ENCODE measurements at places on chromosomes 1 and 21.
A peak's percentile ranks its signal among the peaks of the same experiment; 100 is the strongest.

DNA sequence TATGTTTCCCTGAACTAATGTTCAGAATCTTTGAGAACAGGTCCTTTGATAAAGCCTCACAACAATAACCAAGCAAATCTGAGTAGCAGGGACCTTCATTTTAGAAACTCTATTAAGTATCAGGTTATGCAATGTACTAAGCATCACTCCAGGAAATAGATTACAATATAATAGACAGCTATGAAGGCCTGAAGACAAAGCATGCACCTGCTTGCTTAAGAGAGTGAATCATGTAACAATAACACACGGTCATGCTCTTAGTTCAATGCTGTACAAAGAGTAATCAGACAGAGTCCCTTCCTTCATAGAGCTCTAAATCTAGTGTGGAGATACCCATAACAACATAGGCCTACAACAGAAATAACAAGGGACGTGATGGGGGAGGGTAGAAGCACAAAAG lies 8.1 kb upstream of the CMPK1 start:
- no peak for DNase-seq

DNA sequence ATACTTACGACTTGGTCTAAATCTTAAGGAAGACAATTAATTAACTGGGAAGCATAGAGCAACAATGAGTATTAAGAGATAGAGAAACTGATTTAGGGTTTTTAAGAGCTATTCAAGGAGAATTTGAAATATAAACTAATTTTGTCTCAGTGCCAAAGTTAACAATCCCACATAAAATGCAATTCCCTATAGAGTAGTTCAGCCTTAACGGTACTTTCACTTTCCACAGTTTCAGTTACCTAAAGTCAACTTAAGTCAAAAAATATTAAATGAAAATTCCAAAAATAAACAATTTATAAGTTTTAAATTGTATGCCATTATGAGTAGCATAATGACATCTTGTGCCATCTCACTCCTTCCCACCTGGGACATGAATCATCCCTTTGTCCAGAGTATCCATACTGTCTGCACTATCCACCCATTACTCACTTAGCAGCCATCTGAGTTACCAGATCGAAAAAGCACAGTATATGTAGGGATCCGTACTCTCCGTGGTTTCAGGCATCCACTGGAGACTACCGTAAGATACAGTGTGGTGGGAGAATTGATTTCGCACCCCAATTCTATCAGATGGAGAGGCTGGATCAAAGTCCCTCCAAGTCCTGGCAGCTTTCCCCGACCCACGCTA lies 4.8 kb upstream of the SARS1 start:
- peak; percentile 39 for DNase-seq

DNA sequence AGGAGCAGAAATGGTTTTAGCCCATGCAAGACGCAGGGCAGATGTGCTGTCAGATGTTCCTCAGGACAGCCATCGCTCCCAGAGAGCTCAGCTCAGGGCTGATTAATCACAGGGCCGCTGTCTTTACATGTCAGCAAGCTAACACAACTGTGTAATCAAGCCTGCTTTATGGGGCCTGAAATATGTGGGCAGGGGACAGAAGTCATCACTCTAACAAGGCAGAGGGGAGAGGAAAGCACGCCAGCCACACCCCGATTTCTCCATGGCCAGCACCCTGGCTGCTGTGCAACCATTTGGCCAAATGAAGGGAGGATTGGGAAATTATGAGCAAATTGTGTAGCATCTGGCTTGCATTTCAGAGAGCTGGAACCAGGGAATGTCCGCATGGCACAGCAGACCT lies 368.8 kb downstream of the NPHP4 start:
- DNase-seq: no peak

DNA sequence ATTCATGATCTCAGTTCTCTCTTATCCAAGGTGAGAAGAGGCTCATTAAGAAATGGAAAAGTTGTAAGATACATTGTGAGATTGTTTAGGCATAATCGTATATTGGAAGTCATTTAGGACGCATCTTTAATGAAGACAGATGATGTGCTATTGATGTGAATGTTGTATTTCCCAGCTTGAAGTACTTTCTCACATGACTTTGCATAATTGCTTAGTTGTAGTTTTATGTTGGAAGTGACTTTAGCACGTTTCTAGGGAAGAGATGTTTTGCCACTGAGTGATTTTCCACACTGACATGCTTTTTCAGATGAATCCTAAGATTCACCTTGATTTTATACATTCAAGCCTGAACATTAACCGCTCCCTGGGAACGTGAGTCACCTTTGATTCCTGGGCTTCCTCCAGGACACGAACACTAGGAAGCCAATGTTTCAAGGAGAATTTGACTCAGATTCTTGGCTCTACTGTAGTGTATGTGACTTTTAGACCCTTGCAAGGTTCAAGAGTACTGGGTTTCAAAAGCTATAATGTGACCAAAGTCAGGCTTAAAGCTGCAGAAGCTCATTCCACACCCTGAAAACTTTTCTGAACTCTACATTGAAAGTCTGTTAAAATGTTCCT lies 27.9 kb downstream of the ANGEL2 start:
- peak; percentile 41 for DNase-seq

- peak; percentile 49 for DNase-seq
Measured at GRCh38 chr1:87045761-87046304, 131.4 kb downstream of the HS2ST1 start.

- peak; percentile 26 for DNase-seq
Measured at GRCh38 chr1:9494936-9495758, 44.1 kb upstream of the SLC25A33 start.

GRCh38 chr21:27315373-27315772 lies 348.5 kb upstream of the ADAMTS5 start:
- DNase-seq: no peak

- DNase-seq: no peak
Measured at GRCh38 chr1:198620951-198621824, 17.7 kb upstream of the PTPRC start.

GRCh38 chr21:35476621-35477395 lies 427.7 kb upstream of the RUNX1 start:
- peak; percentile 82 for DNase-seq

- peak; percentile 37 for DNase-seq
Measured at GRCh38 chr1:89719502-89720306, 86.8 kb downstream of the LRRC8C start.

DNA sequence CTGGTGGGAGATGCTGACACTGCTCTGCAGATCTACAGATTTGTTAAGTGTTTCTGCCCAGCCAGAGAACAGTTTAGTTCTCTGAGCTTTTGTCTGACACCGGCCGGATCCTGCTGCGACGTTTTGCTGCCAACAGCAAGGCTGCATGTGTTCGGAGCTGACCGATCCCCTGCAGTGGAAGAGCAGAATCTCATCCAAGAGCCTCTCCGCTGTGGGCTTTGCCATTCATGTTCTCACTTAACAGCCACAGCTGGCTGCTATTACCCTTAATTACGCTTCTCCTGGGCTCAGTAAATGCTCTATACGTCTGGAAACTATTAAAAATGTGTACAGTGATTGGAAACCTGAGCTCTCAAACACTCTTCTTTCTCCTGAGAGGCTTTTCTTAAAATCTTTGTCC lies 105.3 kb downstream of the BCAR3 start:
- DNase-seq: peak; percentile 72

DNA sequence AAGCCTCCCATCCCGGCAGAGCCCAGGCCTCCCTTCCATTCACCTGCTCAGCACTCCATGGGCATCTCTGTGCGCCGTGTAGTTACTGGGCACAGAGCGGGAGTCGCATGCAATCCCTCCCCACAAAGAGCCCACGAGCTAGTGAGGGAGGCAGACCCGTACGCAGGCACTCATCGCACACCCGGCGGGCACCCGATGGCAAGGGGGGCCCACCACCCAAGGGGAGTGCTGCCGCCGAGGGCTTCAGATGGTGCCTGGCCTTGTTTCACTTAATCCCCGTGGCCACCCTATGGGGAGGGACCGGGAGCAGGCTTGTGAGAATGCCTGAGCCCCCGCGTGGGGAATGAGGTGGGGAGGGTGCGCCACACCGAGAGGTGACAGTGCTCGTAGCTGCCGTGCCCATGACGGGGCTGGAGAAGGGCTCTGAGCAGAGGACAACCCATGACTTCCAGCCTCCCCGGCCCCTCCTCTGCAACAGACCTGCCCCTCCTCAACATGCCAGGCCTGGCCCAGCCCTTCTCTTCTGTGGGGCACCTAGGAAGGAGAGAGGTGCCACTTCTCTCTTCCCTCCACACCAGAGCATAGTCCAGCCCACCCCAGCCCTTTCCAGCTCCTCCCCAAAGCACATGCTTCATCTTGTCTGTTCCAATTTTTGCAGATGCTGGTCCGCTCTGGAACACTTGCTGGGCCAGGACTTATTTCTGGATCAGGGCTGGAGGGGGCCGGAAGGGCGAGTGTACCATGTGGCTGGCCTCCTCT lies 30.2 kb upstream of the SELENON start:
- no peak for DNase-seq

- DNase-seq: no peak
Measured at GRCh38 chr1:115725600-115725999, 42.9 kb downstream of the CASQ2 start.

DNA sequence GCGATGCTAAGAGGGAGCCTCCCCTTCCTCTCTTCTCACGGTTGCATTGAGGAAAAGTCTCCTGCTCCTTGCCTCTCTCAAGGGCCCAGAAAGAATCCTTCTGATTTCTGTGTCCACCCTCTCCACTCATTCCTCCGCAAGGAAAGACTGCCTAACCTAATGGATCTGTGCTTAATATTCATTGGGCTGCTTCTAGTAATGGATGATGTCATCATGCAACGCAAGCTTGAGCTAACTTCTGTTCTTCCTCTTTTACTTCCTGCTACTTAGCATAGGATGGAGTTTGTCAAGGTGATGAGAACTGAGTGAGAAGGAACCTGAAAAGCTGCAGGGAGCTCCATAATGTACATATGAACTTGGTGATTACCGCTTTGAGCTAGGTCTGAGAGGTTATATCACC lies 35.2 kb upstream of the HMGB4 start:
- DNase-seq: no peak

DNA sequence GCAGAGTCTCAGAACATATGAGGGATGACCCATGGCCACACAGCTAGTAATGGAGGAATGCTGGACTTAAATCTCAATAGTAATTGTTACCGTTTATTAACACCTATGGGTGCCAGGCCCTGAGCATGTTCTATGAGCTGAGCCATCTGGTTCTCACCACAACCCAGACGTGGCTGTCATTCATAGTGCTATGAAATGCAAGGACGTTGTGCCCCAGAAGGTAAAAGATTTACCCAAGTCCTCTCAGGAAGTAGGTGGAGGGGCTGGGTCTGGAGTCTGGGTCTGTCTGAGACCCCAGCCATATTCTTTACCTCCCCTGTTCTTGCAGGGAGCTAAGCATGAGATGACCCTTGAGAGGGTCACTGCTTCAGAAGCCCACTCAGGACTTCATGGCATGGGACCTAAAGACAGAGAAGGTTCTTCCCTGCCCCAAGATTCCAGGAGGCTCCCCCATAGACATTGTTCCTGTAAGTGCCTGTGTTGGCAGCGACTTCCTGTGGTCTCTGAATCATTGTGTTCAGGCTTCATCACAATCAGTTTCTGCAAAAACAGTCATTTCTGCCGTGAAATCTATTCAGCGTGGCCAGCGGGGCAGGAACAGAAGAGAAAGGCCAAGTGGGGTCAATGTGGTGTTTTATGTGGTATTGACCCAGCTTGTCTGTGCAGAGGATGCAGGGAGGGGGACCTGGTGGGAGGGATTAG lies 475.4 kb downstream of the PTPRU start:
- DNase-seq: peak; percentile 84

DNA sequence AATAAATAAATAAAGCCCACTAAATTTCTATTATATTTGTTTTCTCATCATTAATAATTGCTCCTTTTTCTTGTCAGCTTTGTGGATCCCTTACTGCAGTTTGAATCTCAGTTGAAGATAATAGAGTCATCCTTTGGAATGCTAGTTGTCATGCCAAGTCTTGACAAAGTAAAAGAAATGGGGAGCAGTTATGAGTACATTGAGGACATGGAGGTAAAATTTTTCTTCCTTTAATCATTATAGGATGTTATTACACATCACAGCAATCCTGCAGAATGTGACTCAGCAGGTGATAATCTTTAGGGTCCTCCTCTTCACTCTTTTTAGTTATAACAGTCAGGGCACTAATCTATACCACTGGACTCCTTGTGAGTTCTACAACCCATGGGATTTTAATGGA lies 24.1 kb downstream of the MROH9 start:
- peak; percentile 80 for DNase-seq

GRCh38 chr1:80673935-80674597 lies 1126.7 kb upstream of the ADGRL2 start:
- DNase-seq: no peak

DNA sequence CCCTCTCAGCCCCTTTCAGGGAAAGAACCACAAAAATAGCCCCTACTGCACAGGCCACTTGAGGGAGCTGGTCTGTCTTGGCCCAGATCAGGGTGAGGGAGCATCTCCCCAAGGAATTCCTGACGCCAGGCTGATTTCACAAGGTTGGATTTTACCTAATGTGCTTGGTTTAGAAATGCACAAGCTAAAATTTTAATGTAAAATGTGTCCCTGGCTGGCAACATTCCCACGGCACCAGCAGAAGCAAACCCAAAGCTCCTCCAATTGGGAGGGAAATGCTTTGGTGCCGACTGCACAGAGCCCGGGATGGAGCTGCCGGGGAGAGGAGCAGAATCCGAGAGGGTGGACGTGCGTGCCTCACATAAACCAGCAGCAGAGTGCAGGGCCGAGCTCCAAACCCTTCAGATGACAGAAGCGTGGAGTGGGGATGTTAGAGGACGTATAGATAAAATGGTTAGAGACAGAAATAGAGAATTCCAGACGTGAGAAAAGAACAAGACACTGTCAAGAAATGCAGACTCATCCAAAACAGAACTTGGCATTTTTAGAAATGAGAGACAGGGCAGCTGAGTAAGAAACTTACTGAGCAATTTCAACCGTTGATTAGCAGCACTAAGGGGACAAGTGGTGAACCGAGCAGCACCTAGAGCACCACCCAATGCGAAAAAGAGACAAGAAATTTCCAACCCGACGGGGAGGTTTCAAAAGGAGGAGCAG lies 41.6 kb upstream of the TMEM52 start:
- DNase-seq: no peak

- DNase-seq: no peak
Measured at GRCh38 chr1:61173118-61173517, 90.8 kb downstream of the NFIA start.

DNA sequence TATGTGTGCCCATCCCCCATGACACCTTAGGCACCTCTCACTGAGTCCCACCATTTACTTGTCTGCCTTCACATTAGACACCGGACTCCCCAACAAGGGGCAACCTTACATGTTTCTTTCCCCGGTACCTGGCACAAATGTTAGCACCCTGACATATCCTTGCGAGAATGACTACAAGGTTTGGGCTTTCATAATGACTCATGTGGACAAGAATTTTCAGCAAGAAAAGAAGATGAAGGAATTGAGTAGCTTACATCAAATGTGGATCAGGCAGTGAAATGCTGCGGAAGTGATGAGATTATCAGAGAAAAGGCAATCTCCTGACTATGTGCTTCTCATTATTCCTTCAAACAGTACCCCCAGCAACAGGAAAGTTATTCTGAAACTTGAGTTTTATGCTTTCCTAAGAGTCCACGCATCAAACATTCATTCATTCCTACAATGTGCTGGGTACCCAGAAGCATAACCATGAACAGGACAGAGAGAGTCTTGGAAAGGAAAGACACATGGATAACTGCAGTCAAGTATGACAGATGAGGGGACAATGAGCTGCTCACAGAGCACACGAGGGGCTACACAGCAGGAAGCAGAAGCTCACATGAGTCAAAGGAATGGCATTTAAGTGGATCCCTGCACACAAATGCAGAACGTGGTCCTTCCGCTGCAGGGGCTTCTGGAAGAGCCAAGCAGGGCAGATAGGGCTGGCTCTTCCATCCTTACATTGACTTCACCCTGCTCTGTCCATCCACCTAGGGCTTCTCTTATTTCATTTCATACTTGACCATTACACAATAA lies 112.1 kb downstream of the PCNX2 start:
- DNase-seq: peak; percentile 46
